ENCODE measurements at places on chromosomes 1 and 21. TPM values are rescaled to one million over a fixed set of nuclear protein-coding genes. Genes with fewer than 3 reads are reported as not detected.

Gene SLC2A5
- 0.25 TPM for total RNA-seq

Gene ATP13A2
- 65.4 TPM for total RNA-seq

Gene CLCA4
- total RNA-seq, result not detected

Gene PCAT6
- total RNA-seq, result 1.9 TPM

Gene FHAD1
- 0.18 TPM for total RNA-seq

All from activated CD4-positive, alpha-beta memory T cell treated with anti-CD3 and anti-CD28 coated beads, Interleukin-2, amount 10 ng/mL, durations not matched to agents 7 days and 5 days (primary cell).